ENCODE measurements at places on chromosomes 3 and 15.
A peak's percentile ranks its signal among the peaks of the same experiment; 100 is the strongest.

DNA sequence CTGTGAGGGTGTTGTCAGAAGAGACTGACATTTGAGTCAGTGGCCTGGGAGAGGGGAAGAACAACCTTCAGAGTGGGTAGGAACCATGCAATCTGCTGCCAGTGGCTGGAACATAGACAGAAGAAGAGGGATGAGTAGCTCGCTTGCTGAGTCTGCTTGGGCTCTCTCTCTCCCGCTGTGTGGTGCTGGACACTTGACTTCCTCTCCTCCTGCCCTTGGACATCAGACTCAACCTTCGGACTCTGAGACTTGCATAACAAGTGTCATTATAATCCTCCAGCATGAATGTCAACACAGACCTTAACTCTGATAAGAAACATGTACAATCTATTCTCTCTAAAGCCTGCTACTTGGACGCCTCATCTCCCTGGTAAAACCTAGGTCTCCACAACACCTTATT, 5.9 kb upstream of the NMD3 start:
- no peak for DNase-seq

GRCh38 chr3:171058058-171058457, 31.5 kb upstream of the SLC2A2 start:
- no peak for DNase-seq

DNA sequence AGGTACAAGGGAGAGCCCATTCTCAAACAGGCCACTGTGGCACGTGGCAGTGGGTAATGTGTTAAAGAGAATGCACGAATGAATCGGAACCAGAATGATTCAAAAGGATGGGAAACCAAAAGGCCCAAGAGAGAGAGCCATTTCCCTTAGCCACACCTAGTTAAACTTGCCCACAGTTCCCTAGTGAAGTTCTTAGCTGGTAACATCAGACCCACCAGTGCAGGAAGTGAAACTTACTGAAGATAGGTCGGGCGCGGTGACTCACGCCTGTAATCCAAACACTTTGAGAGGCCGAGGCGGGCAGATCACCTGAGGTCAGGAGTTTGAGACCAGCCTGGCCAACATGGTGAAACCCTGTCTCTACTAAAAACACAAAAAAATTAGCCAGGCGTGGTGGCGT, 97.1 kb downstream of the MEX3B start:
- DNase-seq: no peak

- no peak for DNase-seq
Measured at GRCh38 chr3:62090066-62090465, 283.3 kb downstream of the FEZF2 start.

- DNase-seq: no peak
Measured at GRCh38 chr3:104137116-104137515, 1229.6 kb upstream of the ALCAM start.

GRCh38 chr15:40407330-40407990, 1.9 kb downstream of the IVD start:
- no peak for DNase-seq

- no peak for DNase-seq
Measured at GRCh38 chr3:126509597-126510307, 7.8 kb downstream of the UROC1 start.

DNA sequence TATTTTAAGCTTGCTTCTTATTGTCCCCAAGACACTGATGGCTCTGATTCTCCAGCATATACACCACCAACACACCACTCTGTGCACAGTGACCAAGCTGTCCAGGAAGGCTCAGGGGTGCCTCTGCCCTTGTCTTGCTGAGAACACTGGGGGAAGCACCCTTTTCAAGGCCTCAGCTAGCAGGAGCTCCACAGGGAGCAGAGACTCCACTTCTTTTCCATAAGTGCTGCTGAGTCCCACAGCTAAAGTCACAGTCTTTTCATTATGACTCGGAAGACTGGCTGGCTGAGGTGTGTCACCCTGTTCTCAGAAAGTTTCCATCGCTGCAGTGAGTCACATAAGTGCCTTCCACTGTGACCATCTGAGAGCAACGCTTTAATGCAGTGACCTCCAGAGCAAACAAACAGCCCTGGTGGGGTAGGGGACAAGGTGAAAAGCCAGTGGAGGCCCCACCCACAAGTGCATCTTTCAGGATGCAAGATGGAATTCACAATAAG, 226.9 kb upstream of the CHRNA7 start:
- DNase-seq: no peak

GRCh38 chr3:48475188-48475587, 28.7 kb downstream of the ATRIP start:
- no peak for DNase-seq

- DNase-seq: peak; percentile 84
Measured at GRCh38 chr3:124565013-124565412, 165.2 kb upstream of the UMPS start.

DNA sequence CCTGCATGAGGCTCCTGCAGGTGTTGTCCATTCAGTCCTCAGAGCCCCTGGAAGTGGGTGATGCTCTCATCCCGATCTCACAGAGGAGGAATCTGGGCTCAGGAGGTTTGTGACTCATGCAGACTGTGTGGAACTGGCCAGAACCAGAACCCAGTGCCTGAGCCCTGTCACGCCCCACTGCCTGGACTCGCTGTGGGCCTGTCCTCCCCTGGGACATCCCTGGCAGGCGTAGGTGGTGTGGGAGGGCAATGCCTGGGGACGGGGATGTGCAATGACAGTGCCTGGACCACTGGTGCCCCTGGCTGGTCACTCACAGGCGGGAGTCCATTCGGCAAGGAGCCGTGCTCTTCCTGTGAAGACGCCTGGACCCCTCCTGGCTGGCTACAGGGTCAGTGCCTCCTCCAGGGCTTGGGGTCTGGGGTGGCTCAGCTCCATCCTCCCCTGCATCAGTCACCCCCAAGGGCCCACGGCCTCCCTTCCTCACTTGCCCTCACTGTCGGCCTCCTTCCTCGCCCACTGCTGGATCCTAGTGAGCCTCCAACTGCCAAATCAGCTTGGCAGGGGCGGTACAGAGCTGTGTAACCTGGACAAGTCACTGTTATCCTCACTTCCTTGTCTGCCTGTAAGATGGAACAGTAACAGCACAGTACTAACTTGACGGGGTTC, 14.9 kb downstream of the PSTPIP1 start:
- DNase-seq: no peak

GRCh38 chr15:80953953-80954778, 35.5 kb downstream of the MESD start:
- DNase-seq: no peak

- DNase-seq: peak; percentile 56
Measured at GRCh38 chr15:47718497-47719437, 1.5 kb downstream of the SEMA6D start.

GRCh38 chr15:31483986-31484951, 157.6 kb downstream of the KLF13 start:
- DNase-seq: no peak

- no peak for DNase-seq
Measured at GRCh38 chr3:60764870-60765269, 486.4 kb downstream of the FHIT start.

DNA sequence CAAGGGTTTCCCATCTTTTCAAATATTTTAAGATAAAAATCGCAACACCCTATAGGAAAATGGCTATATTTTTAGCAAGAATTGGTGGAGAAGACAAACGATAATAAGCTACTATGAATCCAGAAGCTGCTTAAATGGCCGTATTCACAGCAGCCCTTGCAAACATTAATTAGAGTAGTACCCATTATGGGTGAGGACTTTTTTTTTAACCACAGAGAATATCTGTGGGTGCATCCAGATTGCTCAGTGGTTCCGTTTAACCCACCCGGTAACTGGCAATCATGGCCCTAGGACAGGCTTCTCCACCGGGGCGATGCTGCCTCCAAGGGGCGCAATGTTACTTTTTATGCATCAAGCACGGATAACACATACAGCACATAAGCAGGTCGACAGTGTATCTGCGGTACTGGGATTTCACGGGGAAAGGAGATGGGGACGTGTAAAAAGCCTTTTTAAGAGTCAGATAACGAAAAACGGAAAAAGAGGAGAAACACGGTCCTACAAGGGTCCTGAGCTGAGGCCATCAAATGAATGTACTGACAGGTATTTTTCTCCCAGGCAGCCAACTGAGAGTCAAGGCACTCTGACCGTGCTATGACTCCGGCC, 968 bp upstream of the TMEM266 start:
- DNase-seq: peak; percentile 50

GRCh38 chr15:92930054-92930621, 30.0 kb downstream of the CHD2 start:
- no peak for DNase-seq

Measured in SK-N-SH (cell line).